ENCODE measurements at places on chromosomes 1 and 21. TPM values are rescaled to one million over a fixed set of nuclear protein-coding genes. Genes with fewer than 3 reads are reported as not detected.

Gene FCGR1A
- 2.6 TPM for total RNA-seq

Gene OR2G6
- total RNA-seq: not detected

Gene OR6K6
- total RNA-seq: not detected

Gene FTCD
- 2.1 TPM for total RNA-seq

Gene OR6F1
- not detected for total RNA-seq

Gene LCE1E
- total RNA-seq: not detected

Gene TP73
- total RNA-seq: 0.63 TPM

Gene TAS1R1
- total RNA-seq: 0.13 TPM

Gene LRRC38
- not detected for total RNA-seq

Gene PPIAL4G
- total RNA-seq: 0.19 TPM

Gene C2CD4D
- 0.61 TPM for total RNA-seq

Gene RSPO1
- 0.53 TPM for total RNA-seq

Gene ZBTB8OS
- total RNA-seq: 40.9 TPM

Gene NIBAN1
- 6.5 TPM for total RNA-seq

Gene UMODL1
- 0.90 TPM for total RNA-seq

Gene PLA2G4A
- total RNA-seq: 5.3 TPM

Gene ICOSLG
- total RNA-seq: 8.5 TPM

Gene MAN1A2
- 29.1 TPM for total RNA-seq

Gene LCE1C
- total RNA-seq: not detected

Gene OR2AK2
- not detected for total RNA-seq

Measured in mucosa of descending colon (tissue), 3 donors.